ENCODE measurements at places on chromosomes 3 and 15.

DNA sequence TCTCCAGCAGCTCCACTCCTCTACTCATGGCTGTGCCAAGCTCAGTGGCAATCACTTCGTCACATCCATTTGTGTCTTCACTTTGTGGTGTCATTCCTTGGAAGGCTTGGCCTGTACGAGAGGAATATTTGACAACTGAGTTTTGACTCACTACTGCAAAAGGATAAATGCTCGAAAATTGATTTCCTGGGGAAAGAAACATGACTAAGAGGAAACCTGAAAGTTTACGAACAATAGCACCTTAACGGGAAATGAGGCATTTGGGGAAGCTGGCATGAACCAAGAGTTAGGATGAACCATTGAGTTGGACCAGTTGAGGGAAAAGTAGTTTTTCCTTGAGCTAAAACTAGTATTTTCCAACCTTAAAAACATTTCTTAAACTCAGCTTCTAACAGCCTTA lies 74.2 kb upstream of the ABHD17C start:
- DNase-seq: no peak

- DNase-seq: no peak
Observed at GRCh38 chr3:47978386-47978785, 37.8 kb downstream of the MAP4 start.

- no peak for DNase-seq
Observed at GRCh38 chr3:128984596-128984995, 9.3 kb downstream of the CFAP92 start.

DNA sequence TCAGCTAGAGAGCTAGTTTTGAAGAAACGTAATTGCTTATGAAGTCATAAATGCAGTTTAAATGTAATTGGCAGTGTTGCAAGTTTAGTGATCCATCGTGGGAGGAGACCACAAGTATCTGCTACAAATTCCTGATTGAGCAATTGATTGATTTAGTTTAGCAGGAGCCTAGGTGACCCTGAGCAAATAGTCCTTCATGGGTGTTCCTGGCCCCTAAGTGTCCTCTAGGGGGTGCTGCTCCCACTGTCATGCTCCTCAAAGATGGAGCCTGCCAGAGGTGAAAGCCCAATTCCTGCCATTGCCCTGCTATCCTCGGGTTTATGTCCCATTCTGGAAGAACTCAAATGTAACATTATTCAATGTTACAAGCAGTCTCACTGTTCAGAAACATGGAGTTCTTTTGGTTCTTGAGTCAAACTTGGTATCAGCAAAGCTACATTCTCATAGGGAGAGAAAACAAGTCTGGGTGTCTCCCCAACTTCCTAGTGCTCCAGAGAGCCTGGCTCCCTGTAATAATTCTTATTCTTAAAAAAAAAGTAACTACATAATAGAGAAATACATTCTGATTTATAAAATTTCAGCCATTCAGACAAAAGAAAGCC lies 29.8 kb upstream of the SENP5 start:
- DNase-seq: no peak

GRCh38 chr15:42385206-42385979 lies 26.1 kb downstream of the CAPN3 start:
- DNase-seq: no peak

DNA sequence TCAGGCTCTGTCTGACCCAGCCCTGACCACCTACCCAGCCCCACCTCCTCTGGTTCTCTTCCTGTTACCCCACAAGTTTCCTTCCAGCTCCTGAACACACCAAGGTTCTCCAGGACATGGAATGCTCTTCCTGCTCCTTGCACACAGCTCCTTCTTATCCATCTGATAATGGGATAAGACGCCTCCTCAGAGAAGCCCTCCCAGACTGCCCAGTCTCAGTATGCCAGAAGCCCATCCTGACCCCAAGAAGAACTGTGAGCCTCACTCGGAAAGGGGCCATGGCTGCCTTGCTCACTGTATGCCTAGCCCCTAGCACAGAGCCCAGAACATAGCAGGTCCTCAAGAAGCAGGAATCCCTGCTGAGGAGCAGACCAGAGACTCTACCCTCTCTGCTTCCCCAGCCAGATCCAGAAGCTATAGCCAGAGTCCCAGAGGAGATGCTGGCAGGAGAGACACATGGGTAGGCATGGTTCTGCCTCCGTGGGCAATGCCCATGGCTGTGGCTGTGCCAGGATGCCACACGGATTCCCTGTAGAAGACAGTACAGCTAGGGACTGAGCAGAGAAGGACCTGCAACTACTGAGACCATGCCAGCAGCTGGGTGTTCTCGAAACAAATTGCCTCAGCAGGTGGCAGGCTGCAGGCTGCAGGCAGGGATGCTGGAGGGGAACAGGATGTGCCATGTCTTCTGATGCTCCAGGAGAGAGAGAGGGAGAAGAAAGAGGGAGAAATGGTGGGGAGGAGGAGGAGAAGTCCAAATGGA lies 74.0 kb upstream of the LINGO1 start:
- no peak for DNase-seq

DNA sequence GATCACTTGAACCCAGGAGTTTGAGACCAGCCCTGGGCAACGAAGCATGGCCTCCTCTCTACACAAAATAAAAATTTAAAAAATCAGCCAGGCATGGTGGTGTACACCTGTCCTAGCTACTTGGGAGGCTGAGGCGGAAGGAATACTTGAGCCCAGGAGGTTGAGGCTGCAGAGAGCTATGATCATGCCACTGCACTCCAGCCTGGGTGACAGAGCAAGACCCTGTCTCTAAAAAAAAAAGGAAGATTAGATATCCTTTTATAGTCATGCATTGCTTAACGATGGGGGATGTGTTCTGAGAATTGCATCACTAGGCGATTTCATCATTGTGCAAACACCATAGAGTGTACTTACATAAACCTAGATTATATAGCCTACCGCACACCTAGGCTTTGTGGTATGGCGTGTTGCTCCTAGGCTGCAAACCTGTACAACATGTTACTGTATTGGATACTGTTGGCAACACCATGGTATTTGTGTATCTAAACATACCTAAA lies 12.6 kb downstream of the ALAS1 start:
- no peak for DNase-seq

- no peak for DNase-seq
Observed at GRCh38 chr3:54570008-54570407, 357.9 kb downstream of the LRTM1 start.

GRCh38 chr15:72785432-72785831 lies 1.9 kb upstream of the ADPGK start:
- DNase-seq: peak; percentile 62

DNA sequence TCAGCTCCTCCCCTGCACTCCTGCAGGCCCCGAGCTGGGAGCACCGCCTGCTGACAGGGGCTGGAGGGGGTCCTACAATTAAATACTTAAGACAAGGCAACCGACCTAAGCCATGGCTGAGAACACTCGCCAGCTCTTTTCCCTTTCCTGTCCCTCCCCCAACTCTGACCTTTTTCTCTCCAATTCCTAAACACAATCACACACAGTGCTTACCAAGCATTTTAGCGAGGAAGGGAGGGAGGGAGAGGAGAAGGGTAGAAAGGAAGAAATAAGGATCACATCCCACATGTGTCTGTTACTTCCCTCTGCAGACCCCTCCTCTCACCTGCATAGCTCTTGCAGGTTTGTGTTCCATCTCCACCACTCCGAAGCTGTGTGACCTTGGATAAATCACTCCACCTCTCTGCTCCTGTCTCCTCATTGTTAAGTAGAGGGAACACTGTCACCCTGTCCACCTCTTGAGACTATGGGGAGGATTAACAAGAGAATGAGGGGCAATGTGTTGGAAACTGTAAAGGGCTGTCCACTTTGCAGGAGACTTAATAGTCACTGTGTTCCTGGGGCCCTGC lies 63.6 kb downstream of the CYP11A1 start:
- no peak for DNase-seq

DNA sequence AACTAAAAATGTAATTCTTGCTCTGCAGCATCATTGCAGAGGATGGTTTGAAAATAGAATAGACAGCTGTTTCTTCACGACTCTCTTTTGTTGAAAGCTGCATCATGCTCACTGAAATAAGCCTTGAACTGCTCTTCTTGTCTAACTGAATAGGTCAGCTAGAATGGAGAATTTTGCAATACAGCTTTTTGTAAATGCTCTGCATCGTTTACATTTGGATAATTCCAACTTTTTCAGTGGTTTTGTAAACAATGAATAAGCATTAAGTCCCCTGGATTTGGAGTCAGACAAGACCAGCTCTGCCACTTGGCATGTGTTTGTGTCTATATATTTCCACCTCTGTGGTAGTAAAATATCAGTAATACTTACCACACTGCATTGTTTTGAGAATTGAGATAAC lies 95.2 kb downstream of the PLSCR2 start:
- DNase-seq: no peak

DNA sequence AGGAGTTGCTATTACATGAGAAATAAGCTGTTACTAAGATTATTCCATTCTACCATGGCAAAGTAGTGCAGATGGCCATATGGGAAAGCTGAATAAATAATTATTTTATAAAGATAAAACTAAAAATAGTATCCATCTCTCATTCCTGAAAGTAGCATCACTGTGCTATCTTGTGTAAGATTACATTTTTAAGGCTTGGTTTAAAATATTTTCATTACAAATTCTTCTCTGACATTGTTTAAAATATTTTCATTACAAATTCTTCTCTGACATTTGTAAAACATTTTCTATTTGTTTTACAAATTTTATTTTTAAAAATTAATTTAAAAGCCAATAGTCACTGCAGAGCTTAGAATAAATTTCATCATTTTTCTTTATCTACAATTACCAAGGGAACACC lies 665.5 kb upstream of the NAALADL2 start:
- DNase-seq: no peak

DNA sequence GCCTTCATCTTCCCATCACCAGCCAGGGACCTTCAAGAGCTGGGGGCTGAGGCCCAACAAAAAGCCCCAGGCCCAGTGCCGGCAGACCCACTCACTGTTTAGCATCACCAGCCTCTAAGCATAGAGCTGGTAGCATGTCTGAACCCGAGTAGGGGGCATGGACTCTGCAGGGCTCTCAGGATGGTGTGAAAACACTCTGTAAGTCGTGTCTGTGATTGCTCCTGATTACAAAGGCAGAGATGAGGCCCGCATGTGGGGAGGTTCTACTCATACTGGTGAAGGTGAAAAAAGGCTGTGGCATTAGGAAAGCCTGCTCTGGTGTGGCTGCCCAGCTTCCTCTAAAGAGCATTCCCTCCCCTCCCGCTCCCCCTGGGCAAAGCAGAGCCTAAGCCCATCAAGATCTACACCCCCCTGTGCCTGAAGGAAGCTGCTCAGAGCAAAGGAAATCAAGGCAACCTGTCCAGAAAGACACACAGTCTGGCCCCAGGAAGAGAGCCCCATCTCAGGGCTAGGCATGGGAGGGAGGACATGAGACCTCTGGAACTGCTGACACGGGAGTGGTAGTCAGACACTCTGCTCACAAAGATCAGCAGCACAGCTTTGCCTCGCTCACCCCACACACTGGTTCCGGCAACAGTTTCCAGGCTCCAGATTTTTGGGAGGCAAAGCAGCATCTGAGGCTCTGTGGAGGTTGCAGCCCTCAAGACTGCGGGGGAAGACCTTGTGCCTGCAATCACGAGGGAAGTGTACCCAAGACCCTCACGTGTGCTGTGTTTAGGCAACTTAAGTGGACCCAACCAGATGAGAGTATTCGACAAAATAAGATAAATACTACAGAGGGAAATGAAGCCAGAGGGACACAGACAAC lies 36.7 kb downstream of the CCDC12 start:
- no peak for DNase-seq

GRCh38 chr15:38217191-38217595 lies 35.4 kb upstream of the SPRED1 start:
- DNase-seq: peak; percentile 64

DNA sequence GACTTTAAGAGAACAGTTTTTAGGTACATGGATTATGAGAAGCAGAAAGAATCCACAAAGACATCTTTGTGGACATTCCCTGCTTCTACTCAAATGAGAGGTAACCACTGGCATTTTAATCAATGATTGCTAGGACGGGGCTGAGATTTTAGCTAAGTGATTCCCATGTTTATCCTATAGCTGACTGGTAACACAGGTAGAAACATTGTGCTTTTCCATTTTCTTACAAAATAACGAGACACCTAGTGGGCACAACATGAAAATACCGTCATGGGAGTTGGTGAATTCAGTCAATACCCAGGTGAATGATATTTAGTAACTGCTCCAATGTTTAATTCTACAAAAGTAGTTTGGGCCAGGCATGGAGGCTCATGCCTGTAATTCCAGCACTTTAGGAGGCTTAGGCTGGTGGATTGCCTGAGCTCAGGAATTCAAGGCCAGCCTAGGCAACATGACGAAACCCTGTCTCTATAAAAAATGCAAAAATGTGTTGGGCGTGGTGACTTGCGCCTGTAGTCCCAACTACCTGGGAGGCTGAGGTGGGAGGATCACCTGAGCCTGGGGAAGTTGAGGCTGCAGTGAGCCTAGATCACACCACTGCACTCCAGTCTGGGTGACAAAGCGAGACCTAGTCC lies 37.2 kb upstream of the DENND4A start:
- no peak for DNase-seq

Measured in left hindlimb (tissue), 1 donor.